Renal pelvis (tissue), 12 donors: ENCODE measurements at places on chromosomes 7 and 10. TPM values are rescaled to one million over a fixed set of nuclear protein-coding genes. Genes with fewer than 3 reads are reported as not detected.

GRCh38 chr10:102437515-102437914, 5.1 kb upstream of the CUEDC2 start:
- no peak for DNase-seq

DNA sequence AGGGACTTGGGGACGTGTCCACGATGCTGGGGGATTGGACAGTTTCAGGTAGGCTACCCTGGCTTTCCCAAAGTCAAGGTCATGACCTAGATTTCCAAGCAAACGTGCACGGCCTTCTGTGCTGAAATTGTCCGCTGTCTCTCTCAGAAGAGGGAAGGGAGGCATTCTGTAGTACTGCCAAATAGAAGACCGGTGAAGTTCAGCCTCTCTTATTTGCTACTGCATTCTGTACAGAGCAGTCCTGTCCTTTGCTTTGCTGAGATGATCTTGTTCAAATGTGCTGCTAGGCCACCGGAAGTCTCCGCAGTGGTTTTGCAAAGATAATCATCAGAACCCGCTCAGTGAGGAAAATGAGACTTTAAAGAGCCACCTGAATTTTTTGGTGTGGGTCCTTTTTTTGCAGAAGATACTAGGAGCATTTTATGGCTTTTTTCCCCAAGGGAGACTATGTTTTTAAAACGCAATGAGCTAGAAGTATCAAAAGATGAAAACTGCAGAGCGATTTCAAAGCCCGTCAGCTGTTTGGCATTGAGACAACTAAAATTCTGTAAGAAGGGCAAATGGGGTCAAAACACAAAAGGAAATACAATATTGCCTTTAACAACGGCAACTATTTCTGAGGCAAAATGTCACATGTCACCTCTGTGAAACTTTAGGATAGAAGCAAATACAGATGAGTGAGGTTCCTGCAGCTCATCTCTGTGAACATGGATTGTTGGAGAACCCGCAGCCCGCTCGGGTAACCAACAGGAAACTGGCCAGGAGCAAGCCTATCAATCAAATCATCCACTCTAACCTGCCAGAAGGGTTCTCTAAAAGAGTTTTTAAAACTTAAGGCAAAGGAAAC, 1.3 kb upstream of the NMT2 start:
- DNase-seq, result no peak

Gene GRID2IP
- polyA plus RNA-seq, result 1.3 TPM

GRCh38 chr10:30088178-30088577, 28.8 kb upstream of the JCAD start:
- no peak for DNase-seq

Gene FAS
- polyA plus RNA-seq, result 9.7 TPM

- DNase-seq, result no peak
Observed at GRCh38 chr10:27344568-27345454, 104.2 kb upstream of the ACBD5 start.

Gene MPLKIP
- polyA plus RNA-seq, result 42.7 TPM
